ENCODE measurements at places on chromosomes 13 and 19.
A peak's percentile ranks its signal among the peaks of the same experiment; 100 is the strongest.

GRCh38 chr19:38703509-38703908 is 40.8 kb downstream of the CAPN12 start:
- DNase-seq = no peak

- DNase-seq = no peak
Observed at GRCh38 chr19:50311723-50312635, 17.2 kb downstream of the KCNC3 start.

- DNase-seq = no peak
Observed at GRCh38 chr19:54955376-54955775, 8.0 kb upstream of the NLRP7 start.

GRCh38 chr13:50685491-50685890 is 158.0 kb downstream of the DLEU7 start:
- DNase-seq = peak; percentile 58

DNA sequence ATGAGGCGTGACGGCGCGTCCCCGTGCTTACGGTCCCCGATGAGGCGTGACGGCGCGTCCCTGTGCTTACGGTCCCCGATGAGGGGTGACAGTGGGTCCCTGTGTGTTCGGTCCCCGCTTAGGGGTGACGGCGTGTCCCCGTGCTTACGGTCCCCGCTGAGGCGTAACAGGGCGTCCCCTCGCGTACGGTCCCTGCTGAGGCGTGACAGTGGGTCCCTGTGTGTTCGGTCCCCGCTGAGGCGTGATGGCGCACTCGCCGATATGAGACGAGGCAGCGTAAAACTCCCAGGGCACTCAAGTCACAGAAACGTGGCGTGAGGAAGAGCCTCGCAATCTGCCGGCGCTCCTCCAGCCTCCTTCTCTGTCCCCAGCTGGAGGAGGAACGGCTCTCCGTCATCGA is 20.9 kb downstream of the CFAP97D2 start:
- no peak for DNase-seq

- no peak for DNase-seq
Observed at GRCh38 chr13:60679928-60680694, 283.1 kb downstream of the TDRD3 start.

GRCh38 chr13:93847162-93847561 is 620.6 kb downstream of the GPC6 start:
- peak; percentile 77 for DNase-seq

DNA sequence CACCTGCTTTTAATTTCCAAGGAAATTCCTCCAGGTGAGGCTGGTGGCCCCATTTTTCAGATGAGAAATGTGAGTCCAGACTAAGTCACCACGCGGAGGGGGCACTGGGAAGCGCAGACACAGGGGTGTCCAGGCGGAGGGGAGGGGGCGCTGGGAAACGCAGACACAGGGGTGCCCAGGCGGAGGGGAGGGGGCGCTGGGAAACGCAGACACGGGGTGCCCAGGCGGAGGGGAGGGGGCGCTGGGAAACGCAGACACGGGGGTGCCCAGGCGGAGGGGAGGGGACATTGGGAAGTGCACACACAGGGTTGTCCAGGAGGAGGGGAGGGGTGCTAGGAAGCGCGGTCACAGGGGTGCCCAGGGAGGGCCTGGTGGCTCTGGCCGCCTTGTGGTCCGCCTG is 3.5 kb downstream of the GRK1 start:
- no peak for DNase-seq

GRCh38 chr13:28046981-28047380 is 53.4 kb downstream of the FLT3 start:
- DNase-seq = peak; percentile 74

DNA sequence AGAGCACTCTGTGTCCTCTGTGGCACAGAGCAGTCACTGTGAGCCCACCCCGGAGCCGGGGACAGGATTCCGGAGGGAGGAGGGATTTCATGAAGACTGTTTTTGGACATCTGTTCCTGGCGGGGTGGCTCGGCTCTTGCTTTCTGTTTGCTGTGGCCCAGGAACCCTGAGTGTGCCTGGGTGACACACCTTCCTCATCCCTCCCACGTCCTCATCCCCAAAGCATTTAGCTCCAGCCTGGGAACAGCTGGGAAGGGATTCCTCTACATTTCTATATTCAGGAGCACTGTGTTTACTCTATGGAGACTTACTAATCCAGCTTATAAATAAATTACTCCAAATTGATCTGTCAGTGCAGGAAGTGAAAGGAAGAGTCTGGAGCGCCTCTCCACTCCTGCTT is 97.8 kb upstream of the UBL3 start:
- no peak for DNase-seq

DNA sequence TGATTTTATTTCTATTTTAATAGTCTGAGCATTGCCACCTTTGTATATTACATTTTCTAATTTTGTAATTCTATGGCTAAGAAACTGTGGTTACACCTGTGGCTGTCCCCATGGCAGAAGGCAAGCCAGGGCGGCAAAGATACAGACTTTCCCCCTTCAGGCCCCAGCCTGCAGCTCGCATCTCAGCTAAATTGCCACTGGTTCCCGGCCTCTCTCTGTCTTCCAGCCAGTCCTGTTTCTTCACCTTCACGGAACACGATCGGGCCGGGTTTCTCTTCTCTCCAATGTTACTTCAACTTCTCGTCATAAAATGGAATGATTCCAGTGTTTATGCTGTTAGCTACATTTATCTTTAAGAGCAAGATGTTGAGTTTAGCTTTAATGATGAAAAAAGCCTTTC is 124.5 kb upstream of the ZNF507 start:
- no peak for DNase-seq

DNA sequence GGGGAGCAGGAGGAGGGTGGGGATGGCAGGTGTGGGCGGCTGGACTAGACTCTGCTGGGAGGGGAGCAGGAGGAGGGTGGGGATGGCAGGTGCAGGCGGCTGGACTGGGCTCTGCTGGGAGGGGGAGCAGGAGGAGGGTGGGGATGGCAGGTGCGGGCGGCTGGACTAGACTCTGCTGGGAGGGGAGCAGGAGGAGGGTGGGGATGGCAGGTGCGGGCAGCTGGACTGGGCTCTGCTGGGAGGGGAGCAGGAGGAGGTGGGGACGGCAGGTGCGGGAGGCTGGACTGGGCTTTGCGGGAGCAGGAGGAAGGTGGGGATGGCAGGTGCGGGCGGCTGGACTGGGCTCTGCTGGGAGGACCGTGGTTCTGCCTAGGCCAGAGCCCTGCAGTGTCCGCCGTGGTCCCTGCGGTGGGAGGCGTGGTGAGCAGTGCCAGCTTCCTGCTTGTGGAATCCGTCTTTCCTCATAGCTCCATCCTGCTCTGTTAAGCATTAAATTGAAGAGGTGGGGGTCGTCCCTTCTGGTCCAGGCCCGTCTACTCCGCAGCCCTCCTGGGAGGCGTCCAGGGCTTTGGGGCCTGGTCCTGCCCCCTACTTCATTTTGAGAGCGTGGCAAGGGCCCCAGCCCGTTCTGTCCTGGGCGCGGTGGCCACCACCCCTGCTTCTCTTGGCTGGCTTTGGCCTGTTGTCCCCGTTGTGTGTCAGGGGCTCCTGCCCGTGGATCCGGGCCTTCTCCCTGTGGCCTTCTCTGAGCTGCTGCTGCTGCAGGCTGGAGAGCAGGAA is 4.7 kb downstream of the SPPL2B start:
- no peak for DNase-seq

GRCh38 chr13:64675255-64675892 is 2554.8 kb downstream of the PCDH9 start:
- DNase-seq = peak; percentile 71

- no peak for DNase-seq
Observed at GRCh38 chr19:49231389-49231788, 73.8 kb downstream of the TRPM4 start.

- DNase-seq = no peak
Observed at GRCh38 chr13:103983948-103984347, 917.7 kb upstream of the SLC10A2 start.

- DNase-seq = peak; percentile 35
Observed at GRCh38 chr13:109211616-109212015, 574.8 kb downstream of the IRS2 start.

GRCh38 chr19:45817725-45818301 is 2.7 kb upstream of the RSPH6A start:
- DNase-seq = no peak

DNA sequence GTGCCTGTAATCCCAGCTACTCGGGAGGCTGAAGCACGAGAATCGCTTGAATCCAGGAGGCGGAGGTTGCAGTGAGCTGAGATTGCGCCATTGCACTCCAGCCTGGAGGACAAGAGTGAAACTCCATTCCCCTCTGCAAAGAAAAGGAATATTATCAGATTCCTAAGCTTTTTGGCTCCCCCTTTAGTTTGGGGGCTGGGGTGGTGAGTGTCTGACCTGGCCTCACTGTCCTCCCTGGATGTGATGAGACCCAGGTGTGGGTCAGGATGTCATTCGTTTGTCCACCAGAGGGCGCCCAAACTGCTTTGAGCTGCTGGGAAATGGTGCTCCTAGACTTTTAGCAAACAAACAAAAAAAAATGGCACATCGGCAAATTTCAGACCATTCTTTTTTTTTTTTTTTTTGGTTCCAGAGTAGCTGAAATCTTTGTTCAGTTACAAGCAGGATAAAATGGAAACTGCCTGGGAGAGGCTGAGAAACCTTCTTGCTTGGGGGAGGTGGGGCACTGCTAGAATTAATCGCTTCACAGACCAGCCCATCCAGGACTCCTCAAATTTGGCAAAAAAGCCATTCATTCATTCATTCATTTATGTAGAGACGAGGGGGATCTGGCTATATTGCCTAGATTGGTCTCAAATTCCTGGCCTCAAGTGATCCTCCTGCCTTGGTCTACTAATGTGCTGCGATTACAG is 29.4 kb downstream of the SPC24 start:
- peak; percentile 49 for DNase-seq

DNA sequence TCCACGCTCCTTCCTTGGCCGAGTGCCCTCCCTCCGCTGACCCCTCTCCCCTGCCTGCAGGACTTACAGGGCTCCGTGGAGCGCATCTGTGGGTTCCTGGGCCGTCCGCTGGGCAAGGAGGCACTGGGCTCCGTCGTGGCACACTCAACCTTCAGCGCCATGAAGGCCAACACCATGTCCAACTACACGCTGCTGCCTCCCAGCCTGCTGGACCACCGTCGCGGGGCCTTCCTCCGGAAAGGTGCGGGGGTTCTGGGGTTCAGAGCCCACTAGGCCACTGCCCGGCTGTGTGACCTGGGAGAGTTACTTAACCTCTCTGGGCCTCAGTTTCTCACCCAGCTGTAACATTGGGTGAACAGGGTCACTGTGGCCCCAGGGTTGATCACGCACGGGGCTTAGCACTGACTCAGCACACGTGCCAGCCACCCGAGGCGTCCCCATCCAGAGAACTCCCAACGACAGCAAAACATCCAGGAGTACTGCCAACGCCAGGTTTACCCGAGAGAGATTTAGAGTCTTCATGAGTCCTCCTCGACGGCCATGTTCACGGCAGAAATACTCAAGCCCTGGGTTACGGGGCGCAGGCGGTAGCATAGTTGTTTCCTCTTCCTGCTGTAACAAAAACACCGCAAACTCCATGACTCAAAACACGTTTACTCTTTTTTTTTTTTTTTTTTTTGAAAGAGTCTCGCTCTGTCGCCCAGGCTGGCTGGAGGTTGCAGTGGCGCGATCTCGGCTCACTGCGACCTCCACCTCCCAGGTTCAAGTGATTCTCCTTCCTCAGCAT is 9.7 kb upstream of the SPACA4 start:
- DNase-seq = no peak

DNA sequence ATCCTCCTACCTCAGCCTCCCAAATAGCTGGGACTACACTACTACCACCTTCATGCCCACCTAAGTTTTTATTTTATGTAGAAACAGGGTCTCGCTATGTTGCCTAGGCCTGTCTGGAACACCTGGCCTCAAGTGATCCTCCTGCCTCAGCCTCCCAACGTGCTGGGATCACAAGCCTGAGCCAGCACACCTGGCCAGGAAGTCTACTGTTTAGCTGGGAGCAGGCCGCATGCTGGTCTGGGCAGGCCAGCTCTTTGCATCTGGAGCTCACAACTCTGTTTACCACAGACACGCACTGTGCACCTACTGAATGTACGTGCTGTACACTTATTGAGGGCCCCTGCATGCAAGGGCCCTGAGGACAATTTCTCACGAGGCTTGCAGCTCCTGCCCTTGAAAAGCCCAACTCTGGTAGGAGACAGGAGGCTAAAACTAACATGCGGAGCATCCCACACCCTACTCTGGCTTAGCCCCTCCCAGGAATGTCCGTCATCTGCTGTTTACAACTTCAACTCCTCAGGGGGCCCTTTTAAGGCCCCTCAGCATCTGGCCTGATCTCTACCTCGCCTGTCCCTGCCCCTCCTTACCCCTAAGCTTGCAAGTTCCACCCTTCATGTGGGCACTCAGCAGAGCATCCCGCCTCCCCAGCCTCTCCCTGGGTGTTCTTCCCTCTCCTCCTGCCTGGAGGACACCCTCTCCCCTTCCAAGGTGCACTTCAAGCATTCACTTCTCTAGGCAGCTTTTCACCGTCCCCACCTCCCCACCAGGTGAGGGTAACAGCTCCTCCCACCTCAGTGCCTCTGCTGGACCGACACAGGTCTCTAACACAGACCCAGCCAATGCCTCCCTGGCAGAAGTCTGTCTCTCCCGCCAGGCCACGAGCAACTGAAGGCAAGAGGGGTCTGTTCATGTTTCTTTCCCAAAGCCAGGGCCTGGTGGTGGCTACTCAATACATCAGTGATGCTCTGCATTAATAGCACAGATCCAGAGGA is 114.2 kb upstream of the UQCRFS1 start:
- DNase-seq = no peak

- no peak for DNase-seq
Observed at GRCh38 chr13:20099319-20099718, 61.5 kb downstream of the GJA3 start.

Data from brain microvascular endothelial cell (primary cell).